Calu3 (cell line): ENCODE measurements at places on chromosomes 13 and 19. TPM values are rescaled to one million over a fixed set of nuclear protein-coding genes. Genes with fewer than 3 reads are reported as not detected.
A peak's percentile ranks its signal among the peaks of the same experiment; 100 is the strongest.

DNA sequence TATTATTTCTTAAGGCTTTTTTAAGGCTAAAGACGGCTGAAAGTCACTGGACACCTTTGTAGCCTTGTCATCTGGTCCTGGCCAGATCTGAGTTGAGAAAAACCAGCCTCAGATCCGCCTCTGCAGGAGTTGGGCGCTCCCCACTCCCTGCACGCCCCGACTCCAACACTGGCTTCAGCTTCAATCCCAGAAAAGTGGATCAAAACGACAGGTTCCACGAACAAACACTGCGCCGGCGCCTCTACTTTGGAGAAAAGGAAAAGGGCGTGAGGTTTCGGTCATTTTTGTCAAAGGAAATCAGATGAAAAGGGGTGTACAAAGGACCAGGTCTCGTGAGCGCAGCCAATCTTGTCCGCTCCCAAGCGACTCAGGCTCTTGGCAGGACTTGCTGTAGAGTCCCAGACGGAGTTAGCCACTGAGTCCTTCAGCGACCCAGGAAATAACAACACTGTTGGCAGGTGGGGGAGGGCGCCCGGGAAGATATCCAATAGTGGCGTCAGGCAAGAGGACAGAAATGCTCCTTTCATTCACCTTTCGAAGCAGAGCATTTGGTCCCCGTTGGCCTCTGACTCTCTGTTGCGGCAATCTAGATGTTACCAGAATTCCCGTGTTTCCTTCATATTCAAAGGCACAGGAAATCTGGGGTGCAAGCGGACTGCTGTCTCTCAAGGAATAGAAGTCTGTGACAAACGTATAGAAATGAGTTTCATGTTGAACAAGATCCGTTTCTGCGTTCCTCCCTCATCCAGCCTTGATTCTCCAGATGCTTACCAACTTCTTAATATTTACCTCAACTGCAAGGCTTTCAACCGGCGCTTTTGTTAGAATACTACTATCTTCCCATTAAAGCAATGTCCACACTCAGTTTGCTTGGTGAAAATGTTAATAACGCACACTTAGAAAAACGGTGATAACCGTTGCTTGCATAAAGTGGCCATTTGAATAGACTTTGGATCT lies 1.8 kb upstream of the CCNA1 start:
- DNase-seq = no peak

ATP1A3 gene
- total RNA-seq = 1.1 and 1.7 TPM in 2 replicates

- peak; percentile 5 for DNase-seq
Observed at GRCh38 chr13:60759499-60759898, 362.5 kb downstream of the TDRD3 start.

GRCh38 chr13:42283574-42283973 lies 11.6 kb downstream of the AKAP11 start:
- no peak for DNase-seq

GRCh38 chr13:99353836-99354235 lies 46.6 kb upstream of the GPR183 start:
- DNase-seq = no peak

UBE2L5 gene
- total RNA-seq = not detected in 2 replicates

PRSS57 gene
- not detected in 2 replicates for total RNA-seq

DNA sequence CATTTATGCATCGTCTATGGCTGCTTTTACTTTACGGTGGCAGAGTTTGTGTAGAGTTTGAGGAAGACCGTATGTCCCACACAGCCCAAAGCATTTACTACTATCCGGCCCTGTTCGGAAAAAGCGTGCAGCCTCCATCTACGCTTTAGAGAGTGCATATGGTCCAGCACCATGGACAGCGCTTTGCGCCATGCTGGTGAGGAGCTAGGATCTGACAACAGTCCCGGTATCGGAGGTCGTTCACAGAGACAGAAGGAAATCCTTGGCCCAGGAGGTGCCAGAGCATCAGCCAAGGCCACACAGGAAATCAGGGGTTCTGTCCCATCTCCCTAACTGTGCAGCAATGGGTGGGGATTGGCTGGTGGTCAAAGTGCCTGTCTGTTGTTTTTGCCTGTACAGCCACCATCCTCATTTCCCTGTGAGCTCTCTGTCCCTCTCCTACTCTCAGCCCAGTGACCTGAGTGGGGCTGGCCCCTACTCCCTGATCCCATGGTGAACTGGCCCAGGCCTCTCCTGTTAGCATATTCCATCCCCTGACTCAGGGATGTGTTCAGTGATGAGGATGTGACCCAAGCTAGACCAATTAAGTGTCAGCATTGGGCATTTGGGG lies 16.2 kb upstream of the PRODH2 start:
- peak; percentile 51 for DNase-seq

- no peak for DNase-seq
Observed at GRCh38 chr19:38009650-38010242, 102.7 kb downstream of the SIPA1L3 start.

GRCh38 chr19:49712397-49712859 lies 21.5 kb downstream of the CPT1C start:
- DNase-seq = peak; percentile 43
